Femur (tissue), 1 donor: ENCODE measurements at places on chromosomes 7 and 10.

GRCh38 chr7:133575726-133576440 lies 323.0 kb downstream of the EXOC4 start:
- DNase-seq = no peak

- no peak for DNase-seq
These were observed 57.1 kb downstream of the ZNF467 start for GRCh38 chr7:149716007-149716931.

DNA sequence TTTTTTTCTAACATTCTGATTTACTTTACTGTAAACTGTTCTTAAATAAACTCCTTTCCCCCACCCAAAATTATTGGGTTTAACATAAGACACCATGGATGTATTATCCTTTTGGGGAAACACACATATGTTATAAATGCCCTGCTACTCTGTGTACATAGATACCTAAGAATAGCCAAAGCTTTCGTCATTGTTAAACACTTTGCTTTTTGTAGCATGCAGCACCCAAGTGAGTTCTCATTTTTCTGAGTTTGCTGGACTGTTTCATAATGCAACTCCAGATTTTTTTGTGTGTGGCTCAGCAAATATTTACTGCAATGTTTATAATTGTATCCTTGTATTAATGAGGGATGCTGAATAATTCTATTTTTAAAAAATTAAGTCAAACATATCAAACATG lies 86.9 kb downstream of the VTI1A start:
- DNase-seq = no peak

DNA sequence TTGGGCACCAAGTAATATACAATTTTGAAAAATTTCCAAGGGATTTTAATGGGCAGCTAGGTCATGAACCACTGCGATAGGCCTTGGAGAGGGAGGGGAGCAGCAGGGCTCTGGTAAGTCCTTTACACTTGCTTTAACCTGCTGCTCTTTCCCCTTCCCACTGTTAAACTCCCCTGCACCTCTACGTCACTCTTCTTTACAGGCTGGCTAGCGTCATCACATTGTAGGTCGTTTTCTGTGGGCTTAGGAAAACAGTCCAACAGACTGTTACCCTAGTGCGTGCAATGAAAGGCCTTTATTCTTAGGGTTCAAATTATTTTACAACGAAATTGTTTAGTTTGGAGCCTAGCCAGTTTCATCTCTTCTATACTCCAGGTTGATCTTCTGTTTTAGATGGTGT lies 235.7 kb downstream of the AUTS2 start:
- DNase-seq = no peak

- no peak for DNase-seq
These were observed 86.5 kb downstream of the PLXNA4 start for GRCh38 chr7:132489776-132490237.
